Stimulated activated CD8-positive, alpha-beta memory T cell treated with anti-CD3 and anti-CD28 coated beads, Interleukin-7, amount 100 ng/mL, for 4 hours (primary cell): ENCODE measurements at places on chromosomes 3 and 15.

- DNase-seq: no peak
Measured at GRCh38 chr3:142866841-142867631, 21.8 kb downstream of the PCOLCE2 start.

- no peak for DNase-seq
Measured at GRCh38 chr3:46468753-46469600, 4.3 kb upstream of the LTF start.

- DNase-seq: no peak
Measured at GRCh38 chr3:88291486-88291885, 141.7 kb downstream of the C3orf38 start.

DNA sequence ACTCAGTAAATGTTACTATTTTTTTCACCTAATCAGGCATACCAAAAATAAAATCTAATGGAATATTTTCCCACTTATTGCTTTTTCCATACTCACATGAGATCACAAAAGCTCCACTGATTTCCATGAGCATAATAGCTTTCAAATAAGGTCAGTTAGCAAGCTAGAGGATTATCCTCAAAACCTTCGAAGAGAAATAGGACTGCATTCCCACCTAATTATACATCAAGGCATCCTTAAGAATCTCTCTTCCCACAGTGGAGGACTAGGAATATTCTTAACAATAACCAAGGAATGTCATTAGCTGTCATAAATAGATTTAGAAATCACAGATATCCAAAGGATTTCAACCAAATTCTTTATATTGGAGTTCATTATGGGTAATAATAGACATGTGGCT lies 127.9 kb upstream of the STT3B start:
- no peak for DNase-seq

DNA sequence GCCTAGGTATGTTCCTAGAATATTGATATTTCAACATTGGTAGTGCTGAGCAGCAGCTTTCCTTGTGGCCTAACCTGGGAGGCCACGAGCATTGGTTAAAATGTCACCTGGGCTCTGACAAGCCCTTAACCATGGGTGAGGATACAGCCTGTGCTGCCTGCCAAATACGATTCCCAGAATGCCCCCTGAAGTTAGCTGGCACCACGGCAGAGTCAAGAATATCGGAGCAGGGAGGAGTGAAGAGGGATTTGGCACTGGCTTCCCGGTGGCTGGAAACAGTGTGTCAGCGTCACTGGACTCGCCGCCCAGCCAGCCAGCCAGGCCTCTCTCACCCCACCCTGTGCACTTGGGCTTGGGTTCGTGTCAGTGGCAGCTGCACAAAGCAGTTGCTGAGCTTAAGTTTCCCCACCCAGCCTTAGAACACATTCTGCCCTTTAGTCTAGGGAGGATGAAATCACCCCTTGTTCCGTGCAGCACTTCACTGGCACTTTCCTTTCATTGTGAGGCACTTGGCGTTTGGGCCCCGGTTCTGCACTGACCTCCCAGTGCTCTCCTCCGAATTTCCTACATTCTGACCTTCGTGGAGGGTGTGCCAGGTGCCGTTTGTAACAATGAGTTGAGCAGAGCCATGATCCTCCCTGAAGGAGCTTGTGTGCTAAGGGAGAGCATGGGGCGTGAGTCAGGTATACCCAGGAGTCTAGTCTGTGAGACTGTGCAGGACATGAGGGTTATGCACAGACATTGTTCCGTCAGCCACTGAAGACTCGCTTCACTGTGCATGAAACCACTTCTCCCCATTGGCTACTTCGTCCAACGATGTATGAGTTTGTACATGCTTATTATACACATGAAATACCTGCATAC lies 152.8 kb upstream of the BHLHE40 start:
- no peak for DNase-seq
